CD8-positive, alpha-beta T cell (primary cell): ENCODE measurements at places on chromosomes 6 and 20.

DNA sequence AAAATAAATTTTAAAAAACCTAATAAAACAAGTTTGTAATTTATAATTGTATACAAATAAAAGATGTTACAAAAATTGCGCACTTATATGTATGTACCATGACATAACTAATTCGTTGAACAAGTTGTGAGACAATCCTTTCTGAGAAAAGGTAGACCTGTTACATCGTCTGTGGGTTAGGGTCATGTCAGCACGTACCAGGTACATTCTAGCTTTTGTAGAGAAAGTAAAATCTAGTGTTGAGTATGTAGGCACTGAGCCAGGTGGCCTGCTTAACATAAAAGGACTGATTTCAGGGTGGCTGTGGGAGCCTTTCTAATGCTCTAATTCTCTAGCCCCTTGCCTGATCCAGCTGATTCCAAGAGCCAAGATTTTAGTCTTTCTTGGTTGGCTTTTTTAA is 10.4 kb downstream of the RPL7L1 start:
- DNase-seq = no peak

- no peak for DNase-seq
Observed at GRCh38 chr6:133606852-133607251, 282.1 kb upstream of the TCF21 start.

DNA sequence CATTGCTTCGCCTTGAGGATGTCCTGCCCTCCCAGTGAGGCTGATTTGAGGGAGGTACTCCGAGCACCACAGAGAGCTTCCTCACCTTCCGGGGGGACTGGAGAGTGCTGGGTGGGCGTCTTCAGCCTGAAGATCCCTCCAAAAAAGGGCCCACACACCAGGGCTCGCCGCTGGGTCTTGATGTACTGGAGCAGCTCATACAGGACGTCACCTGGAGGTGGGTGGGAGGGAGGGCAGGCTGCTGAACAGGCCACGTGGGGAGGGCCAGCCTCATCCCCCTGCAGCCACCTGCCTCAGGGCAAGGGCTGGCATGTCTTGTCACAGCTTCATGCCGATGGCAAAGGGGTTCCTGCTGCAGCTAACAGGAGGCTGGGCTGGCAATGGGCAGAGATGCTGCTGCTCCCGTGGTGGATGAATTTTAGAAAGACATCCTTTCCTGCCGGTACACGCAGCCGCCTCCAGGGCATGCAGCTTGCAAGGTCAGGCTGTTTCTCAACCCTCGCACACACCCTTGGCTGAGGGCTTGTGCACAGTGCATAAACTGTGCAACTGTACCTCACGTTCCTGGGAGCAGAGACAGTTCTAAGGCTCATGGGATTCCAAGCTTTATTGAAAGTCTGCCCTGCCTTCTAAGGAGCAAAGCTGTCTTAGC is 14.0 kb downstream of the ETV7 start:
- no peak for DNase-seq

DNA sequence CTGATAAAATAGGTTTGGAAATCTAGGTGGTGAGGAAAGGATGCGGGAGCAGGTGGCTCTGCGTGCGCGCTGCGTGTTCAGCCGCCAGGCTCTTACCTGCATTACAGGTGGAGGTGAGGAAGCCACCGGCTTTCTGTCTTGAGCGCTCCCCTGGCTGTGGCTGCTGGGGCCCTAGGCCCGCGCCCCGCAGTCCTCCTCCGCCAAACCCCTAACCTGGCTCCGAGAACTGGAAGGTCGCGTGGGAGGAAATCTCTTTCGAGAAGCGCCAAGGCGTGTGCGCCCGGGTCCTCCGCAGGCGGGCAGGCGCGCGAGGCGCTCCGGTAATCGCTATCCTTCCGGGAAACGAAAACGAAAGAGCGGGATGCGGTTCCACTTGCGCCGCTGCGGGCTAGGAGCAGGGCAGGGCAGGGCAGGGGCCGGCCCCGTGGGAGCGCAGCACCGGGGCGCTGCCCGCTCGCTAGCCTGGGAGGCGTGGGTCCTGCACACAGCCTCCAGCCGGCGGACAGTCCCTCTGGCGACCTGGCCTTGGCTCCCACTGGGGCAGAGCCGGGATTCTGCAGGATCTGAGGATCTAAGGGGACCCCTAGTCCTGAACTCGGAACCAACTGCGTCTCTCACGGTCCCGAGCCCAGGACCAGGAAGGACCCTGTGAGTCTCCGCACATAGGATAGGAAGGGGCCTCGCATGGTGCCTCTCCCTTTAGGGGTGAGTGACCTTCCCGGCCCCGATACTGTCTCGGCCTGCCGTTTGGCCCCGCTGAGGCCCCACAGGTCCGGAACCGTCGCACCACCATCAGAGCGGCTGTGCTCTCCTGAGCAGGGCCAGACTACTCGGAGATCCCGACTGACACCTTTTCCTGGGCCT is at the start of gene ETV7:
TSS of gene ETV7 (minus strand) at position 230 of the 864 bp plus-strand sequence. CDS start at position 102, 128 bp downstream.
- peak; percentile 20 for DNase-seq

DNA sequence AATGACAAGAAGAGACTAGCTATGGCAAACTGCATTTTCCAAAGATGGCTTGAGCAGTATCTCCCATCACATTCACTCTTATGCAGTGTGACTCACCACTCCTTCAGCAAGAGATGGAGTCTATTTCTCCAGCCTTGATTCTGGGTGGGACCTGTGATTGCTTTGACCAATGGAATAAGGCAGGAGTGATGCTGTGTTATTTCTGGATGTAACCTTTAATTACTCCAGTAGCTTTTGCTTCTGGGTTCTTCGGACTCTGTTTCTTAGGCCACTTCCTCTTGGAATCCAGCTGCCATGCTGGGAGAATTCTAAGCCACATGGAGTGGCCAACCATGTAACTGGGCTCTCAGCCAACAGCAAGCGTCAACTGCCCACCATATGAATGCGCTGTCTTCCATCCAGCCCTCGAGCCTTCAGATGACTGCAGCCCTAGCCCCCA is 50.7 kb downstream of the TGM2 start:
- no peak for DNase-seq

- peak; percentile 42 for DNase-seq
Observed at GRCh38 chr6:144559865-144560593, 274.9 kb downstream of the UTRN start.

- DNase-seq = no peak
Observed at GRCh38 chr20:40414843-40415615, 274.0 kb downstream of the MAFB start.

GRCh38 chr6:45541934-45542333 is 164.2 kb upstream of the SUPT3H start:
- DNase-seq = no peak

- DNase-seq = no peak
Observed at GRCh38 chr20:45291526-45291925, 15.1 kb upstream of the RBPJL start.

GRCh38 chr6:131003488-131004386 is 59.3 kb downstream of the EPB41L2 start:
- DNase-seq = no peak

DNA sequence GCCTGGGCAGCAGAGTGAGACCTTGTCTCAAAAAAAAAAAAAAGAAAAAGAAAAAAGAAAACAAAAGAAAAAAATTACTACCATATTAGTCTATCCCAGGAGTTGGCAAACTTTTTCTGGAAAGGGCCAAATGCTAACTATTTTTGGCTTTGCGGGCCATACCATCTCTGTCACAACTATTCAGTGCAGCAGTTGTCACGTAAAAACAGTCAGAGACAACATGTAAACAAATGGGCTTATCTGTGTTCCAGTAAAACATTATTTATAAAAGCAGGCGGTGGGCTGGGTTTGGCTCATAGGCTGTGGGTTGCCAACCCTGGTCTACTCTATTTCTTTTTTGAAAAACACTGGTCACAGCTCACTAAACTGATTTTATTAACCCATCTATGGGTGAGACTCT is 53.4 kb downstream of the EYA2 start:
- no peak for DNase-seq

- DNase-seq = no peak
Observed at GRCh38 chr6:137699031-137699683, 167.9 kb upstream of the TNFAIP3 start.

DNA sequence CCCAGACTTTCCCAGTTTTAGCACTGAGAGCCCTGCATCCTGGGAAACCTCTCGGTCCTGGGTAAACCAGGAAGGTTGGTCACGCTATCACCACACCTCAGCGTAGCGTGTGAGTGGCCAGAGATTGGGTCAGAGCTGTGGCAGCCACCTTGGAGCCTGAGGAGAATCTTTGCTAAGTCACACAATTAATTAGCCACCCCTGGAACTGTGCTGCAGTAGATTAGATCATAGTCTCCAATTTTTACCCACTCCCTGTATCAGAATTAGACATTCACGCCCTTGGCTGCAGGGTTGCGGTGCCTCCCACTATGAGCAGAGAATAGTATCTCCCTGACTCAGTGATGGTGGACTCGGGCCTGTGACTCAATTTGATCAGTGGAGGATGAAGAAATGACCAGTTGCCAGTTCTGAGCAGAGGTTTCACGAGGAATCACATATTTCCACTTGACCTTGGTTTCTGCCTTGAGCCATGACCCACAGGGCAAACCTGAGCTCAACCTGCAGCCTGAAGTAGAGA is 6.0 kb upstream of the PTGIS start:
- DNase-seq = no peak

GRCh38 chr6:117840541-117840983 is 66.5 kb upstream of the SLC35F1 start:
- DNase-seq = peak; percentile 3

GRCh38 chr6:28217890-28218289 is 7.2 kb upstream of the ZSCAN9 start:
- DNase-seq = no peak

- DNase-seq = peak; percentile 50
Observed at GRCh38 chr6:107115695-107116327, 496 bp upstream of the BEND3 start.

GRCh38 chr20:19785983-19786285 is 27.9 kb downstream of the RIN2 start:
- no peak for DNase-seq

GRCh38 chr20:60104993-60105803 is 147.0 kb downstream of the CDH26 start:
- no peak for DNase-seq
